Motor neuron (in vitro differentiated cells): ENCODE measurements at places on chromosomes 13 and 19.

GRCh38 chr19:31181535-31181934 is 167.7 kb downstream of the TSHZ3 start:
- ATAC-seq, result no peak

DNA sequence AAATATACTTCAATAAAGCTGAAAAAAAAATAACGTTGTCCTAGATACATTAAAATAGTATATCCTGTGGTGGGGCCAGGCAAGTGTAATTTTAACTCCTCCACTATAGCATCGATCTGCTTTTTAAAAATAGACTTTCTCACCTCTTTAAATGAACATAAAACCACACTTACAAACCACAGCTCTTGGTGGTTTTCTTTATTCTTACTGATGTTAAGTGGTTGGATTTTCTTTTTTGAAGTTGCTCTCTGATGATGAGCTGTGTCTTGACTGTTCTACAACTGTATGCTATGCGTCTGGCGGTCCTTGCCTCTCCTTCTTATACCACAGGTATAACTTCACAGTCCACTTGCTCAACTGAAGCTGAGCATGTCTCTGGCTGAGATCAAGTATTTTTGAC is 721.5 kb upstream of the KLHL1 start:
- ATAC-seq, result no peak

GRCh38 chr19:49437231-49437630 is 4.1 kb downstream of the SLC17A7 start:
- ATAC-seq, result no peak

DNA sequence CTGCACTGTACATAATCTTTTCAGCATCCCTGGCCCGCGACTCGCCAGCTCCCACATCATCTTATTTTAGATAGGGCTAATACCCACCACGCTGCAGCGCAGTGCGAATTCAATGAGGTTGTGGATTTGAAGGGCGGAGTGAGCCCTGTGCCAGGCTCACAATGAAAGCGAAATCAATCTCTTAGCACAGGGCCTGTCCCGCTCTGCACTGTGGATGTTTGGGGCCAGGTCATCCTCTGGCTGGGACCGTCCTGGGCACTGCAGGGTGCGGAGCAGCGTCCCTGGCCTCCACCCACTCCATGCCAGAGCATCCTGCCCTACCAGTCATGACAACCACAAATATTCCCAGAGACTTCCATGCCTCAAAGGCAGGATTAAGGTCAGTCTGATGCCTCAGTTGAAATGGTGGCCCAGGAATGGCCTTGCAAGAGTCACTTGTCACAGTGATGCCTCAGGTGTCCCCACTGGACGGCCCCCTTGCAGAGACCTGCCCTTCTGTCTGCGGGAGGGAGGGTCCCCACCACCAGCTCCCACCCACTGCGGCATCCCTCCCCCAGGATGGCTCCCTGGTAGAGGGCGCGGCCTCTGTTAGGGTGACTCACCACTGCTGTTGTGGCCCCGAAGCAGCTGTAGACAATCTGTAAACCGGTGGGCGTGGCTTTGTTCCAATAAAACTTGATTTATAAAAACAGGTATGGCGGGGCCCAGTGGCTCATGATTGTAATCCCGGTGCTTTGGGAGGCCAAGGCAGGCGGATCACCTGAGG is 5.6 kb downstream of the UHRF1 start:
- ATAC-seq, result peak; percentile 69

- no peak for ATAC-seq
These were observed 412.3 kb upstream of the SLITRK1 start for GRCh38 chr13:84294576-84294975.

GRCh38 chr13:21661097-21661909 is 9.6 kb upstream of the FGF9 start:
- ATAC-seq, result no peak

GRCh38 chr13:29125934-29126424 is 305.8 kb downstream of the MTUS2 start:
- no peak for ATAC-seq

- ATAC-seq, result no peak
These were observed 328.1 kb downstream of the SLITRK5 start for GRCh38 chr13:87999240-87999700.

DNA sequence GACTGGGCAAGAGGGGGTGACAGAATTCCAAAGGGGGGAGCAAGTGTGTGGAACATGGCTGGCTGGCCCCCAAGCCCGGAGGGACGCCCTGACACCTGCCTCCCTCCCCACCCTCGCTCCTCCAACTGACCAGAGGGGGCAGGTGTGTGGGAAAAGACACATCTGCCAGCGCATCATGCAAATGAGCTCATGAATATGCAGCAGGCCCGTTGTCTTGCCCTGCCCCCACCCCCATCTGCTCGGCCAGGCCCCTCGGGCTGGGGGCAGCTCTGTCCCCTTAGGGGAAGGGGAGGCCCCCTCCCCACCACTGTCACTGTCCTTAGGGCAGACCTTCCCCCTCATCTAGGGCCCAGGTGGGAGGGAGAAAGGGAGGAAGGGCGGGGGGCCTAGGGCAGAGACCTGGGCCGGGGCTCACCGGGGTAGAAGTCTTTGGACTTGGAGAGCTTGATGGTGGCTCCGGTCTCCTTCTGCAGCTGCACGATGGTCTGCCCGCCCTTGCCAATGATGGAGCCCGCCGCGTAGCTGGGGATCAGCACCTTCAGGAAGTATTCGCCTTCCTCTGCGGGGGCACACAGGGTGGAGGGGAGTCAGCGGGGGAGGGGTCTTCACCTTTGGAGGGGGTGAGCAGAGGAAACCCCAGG is 12.9 kb downstream of the NOVA2 start:
- ATAC-seq, result peak; percentile 50

- ATAC-seq, result no peak
These were observed 28.0 kb downstream of the BTBD2 start for GRCh38 chr19:1987197-1988187.

- ATAC-seq, result no peak
These were observed 1.2 kb upstream of the SLC6A16 start for GRCh38 chr19:49326165-49326704.

GRCh38 chr13:52921194-52921593 is 72.8 kb upstream of the PCDH8 start:
- ATAC-seq, result no peak

- ATAC-seq, result no peak
These were observed 118.9 kb downstream of the KL start for GRCh38 chr13:33135097-33135496.

DNA sequence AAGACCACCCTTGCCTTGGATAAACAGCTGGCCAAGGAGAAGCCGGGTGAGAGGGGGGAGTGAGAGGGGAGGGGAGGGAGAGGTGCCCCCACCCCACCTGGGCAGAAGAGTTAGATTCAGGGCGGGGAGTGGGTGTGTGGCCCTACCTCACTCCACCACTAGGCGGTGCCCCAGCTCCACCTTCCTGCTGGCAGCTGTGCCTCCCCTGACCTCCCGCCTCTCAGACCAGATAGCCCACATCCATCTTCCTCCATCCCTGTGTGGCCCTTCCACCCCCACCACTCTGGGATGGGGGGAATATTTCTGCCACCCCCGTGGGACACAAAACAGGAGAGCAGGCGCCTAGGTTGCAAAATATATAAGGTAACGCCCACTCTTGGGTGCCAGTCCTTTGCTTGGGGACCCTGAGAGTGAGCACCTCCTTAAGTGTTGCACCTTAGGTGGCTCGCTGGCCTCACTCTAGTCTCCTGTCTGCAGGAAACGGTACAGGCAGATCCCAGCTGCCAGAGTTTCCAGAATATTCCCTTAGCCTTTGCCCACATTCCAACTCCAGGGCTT is 13.8 kb upstream of the EHD2 start:
- peak; percentile 24 for ATAC-seq

- ATAC-seq, result no peak
These were observed 296.5 kb downstream of the LMO7 start for GRCh38 chr13:75932636-75933035.

DNA sequence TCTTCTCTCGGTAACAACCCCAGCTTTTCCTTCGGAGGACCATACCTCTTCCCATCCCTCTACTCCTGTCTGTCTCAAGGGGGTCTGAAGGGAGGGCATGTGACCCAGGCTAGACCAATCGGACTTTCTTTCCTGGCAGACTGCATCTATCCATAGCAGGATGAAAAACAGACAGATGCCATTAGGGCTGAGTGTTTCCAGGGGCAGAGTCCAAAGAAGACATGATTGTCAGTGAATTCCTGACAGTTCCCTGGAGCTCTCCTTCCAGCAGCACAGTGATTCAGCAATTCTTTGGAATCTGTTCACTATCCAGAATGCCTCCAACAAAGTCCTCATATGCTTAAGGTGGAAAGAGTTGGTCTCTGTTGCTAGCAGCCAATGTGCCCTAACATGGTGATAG is 189.8 kb downstream of the KCTD12 start:
- peak; percentile 50 for ATAC-seq

DNA sequence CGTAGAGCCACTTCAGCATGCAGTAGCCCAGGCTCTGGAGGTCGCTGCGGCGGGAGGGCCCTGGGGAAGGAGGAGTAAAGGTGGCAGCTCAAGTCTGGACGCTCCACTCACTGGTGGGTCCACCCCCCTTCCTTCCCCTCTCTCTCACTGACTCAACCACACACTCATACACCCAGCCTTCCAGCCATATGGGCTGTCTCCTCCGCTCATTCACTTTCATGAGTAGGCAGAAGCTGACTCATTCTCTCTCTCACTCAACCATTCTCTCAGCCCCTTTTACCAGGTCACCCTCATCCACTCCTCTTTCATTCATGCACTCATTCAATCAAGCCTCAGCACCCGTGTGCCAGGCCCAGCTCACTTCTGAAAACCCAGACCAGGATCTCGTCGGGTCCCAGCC is 27.5 kb upstream of the SIGLEC11 start:
- ATAC-seq, result no peak

GRCh38 chr13:66748712-66749111 is 481.4 kb downstream of the PCDH9 start:
- ATAC-seq, result no peak

DNA sequence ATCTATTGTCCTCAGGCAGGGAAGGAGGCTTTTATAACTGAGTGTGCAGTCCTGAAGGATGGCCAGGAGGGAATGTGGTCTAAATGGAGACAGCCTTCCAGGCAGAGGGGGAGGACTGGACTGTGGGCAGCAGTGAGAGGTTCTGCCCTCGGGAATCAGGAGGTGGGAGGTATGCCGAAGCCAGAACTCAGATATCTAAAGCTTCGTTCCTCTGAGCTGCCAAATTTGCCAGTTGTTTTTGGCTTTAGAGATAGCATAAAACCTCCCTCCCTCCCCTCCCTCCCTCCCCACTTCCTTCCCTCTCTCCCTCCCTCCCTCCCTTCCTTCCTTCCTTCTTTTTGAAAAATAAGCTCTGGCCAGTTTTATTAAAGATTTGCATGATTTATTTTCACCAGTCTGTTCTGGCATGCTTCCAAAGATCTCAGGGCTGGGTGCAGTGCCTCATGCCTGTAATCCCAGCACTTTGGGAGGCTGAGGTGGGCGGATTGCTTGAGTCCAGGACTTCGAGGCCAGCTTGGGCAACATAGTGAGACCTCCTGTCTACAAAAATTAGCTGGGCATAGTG is 2.4 kb downstream of the MEDAG start:
- no peak for ATAC-seq
